BJ (cell line): ENCODE measurements at places on chromosomes 2 and 18.

DNA sequence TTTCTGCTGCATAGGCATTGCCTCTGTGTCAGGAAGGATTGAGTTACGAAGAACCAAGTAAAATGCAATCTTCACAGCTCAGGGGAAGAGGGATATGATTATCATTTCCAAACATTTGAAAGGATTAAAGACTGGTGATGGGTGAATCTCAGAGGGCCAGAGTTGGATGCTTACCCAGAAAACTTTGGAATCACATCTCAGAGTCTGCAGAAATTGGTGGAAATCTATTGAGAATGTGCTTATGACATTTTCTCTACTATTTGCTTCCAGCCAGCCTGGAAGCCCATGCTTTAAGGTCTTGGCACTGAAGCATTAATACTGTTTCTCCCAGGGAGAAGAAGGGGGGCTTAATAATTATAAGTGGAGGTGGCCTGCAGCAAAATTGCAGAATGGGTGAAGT, 1301.4 kb upstream of the PIK3C3 start:
- DNase-seq, result no peak

- DNase-seq, result no peak
Observed at GRCh38 chr2:75276093-75277029, 77.0 kb upstream of the TACR1 start.

DNA sequence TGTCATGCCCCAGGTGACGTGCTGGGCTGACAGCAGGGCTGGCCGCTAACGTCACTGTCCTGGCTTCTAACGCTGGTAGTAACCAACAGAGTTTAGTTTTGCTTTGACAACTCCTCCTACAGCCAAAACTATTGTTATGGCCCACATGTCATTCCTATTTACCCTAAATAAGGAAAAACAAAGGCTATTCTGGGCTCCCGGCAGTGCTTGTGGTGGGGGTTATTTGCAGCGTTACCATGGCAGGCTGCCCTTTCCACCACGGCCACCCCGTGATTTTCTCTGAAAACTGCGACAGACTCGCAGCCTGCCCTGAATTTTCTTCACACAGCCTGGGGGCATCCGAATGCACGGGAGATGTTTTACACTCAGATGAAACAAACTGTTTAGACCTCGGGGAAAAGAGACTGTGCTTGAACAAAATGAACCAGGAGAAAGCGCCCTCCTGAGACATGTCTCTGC, 115.2 kb downstream of the FAM210A start:
- DNase-seq, result no peak

DNA sequence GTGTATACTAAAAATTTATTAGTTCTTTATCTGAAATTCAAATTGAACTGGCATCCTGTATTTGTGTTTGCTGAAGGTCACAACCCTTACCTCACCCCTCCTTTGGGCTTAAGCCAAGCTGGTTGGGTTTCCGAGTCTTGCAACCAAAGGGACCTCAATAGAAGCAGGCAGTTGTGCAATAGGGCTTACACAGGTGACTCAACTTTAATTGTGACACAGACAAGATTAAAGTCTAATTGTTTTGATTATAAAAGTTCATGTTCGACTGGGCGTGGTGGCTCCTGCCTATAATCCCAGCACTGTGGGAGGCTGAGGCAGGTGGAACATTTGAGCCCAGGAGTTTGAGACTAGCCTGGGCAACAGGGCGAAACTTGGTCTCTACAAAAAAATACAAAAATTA, 71.5 kb downstream of the RAB31 start:
- DNase-seq, result no peak

GRCh38 chr2:18430996-18431748, 129.3 kb downstream of the RDH14 start:
- no peak for DNase-seq

DNA sequence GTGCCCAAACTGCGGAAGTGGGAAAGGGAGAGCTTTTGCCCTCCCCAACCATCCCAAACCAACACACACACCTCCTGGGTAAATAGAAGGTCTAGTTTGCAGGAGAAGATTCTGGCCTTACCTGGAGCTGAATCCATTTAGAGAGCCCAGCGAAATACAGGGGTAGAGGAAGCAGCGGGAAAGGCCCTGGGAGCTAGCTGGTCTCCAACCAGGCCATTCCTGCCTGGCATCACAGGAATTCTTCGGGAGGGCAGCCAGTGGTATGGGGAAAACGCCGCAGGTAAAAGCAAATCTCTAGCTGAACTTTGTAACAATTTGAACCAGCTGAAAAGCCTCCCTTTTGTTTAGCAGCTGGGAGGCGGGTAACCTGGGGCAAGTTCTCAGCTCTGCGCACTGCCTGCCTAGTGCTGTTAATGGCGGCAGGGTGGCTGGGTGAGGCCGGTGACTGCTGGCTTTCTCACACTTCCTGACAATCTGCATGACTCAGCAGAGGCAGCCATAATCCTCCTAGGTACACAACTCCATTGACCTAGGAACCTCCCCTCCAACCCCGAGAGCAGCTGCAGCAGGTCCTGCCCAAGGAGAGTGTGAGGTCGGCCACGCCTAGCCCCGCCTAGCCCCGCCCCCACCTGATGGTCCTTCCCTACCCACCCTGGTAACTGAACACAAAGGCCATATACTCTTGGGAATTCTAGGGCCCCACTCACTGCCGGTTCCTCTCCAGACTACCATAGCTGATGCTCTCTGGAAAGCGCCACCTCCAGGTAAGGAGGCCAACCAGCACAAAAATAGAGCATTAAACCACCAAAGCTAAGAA, 483.8 kb upstream of the REG3G start:
- DNase-seq, result no peak

- no peak for DNase-seq
Observed at GRCh38 chr2:236505041-236505440, 64.6 kb upstream of the ACKR3 start.

DNA sequence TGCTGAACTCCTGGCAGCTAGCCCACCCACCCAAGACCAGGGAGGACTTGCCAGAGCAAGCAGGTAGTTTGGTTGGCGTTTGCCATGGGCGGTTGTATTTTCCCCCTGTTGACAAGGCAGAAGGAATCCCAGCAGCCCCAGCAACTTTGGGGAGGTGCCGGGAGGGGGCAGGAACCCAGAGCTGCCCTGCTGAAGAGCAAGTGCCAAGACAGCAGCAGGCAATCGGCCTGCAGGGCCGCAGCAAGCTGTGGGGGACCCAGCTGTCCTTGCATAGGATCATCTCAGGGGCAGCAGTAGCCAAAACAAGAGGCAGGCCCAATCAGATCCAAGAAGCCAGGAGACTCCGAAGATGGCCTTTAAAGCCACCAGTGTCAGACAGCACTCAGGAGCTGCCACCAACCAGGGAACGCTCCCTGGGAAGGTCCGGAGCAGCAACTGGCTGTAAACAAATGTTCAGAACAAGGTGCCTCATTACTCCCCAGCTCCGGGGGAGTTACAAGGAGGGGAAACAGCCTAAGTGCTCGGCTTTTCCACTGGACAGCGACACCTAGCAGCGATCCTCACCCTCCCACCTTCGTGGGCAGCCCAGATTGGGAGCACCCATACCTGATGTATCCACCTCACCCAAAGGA, 2.1 kb downstream of the ST8SIA5 start:
- no peak for DNase-seq

DNA sequence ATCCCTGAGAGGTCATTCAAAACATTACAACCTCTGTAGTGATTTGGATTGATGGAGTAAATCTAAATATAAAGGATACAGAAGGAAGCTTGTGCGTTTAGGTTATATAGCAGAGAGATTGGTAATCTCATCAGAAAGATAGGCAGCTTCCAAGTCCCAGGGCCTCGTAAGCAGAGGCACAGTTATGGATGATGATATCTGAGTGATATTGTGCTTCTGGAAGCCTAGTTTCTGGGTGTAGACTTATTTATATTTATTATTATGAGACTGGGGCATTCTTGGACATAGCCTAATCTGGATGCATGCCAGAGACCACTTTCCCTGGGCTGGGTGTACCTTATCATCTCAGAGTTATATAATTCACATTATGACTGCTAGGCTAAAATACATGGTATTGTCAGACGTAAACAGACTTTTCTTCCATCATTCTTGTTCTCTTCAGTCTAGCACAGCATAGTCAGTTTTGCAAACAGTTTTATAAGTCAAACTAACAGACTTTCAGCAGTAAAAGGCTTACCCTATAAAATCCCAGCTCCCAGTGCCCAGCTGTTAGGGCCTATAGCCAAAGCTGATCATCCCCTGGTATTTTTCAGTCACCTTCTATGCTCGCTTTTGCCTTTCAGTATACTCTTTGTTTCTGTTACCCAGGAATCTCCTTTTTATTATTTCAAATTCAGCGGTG, 47.9 kb downstream of the RAB3GAP1 start:
- DNase-seq, result no peak

GRCh38 chr18:53971331-53971730, 253.1 kb downstream of the MBD2 start:
- DNase-seq, result no peak

DNA sequence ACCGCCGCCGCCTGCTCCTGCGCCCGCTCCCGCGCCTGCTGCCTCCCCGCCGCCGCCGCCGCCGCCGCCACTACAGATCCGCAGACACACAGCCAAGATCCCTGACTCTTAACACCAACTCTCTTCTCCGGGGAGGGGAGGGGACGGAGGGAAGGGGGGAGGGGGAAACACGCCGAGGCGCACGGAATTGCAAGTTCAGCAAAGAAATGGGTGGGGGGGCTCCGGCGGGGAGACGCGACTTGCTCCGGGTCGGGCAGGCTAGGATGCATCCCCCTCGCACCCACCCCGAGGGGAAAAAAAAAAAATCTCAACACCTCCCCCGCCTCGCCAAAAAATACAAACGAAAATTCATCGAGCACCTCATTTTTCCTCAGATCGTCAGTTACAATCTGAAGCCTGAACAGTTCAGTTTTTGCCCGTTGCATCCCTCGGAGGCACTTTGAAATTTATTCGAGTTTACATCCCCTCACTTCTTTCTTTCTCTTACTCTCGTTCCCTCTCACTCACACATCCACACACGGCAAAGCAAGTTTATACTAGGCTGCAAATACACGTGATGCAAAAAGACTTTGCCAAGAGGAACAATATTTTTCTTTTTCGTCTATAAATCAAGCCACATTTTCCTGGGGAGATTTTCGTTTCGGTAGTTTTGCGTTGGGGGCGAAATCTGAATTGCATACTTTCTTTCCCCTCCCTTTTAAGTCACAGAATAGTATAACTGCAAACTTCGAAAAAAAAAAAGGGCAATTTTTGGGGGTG, at the start of gene TCF4:
TCF4 (minus strand) TSS at position 82 of the 759 bp plus-strand sequence. CDS start 1,076 bp downstream, outside the sequence.
- no peak for DNase-seq

GRCh38 chr18:8151181-8151580, 458.1 kb upstream of the RAB12 start:
- DNase-seq, result no peak

DNA sequence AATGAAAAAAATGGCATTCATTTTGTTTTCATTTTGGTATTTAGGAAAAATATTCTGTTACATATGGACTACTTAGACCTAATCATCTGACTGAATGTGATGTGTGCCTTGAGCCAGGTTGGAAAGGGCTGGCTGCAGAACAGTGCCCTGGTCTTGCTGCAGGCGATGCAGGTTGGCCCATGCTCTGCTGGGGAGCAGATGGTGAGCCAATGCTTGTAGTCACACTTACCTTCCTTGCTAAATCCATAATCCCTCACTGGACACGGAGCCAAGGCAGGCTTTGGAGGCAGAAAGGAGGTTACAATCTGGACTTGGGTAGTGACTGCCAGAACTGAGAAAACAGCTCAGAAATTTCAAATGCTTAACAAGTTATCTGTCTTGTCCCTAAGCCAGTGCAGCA, 228.7 kb downstream of the ARHGAP15 start:
- DNase-seq, result no peak

GRCh38 chr2:181367411-181367810, 89.8 kb upstream of the ITGA4 start:
- no peak for DNase-seq

DNA sequence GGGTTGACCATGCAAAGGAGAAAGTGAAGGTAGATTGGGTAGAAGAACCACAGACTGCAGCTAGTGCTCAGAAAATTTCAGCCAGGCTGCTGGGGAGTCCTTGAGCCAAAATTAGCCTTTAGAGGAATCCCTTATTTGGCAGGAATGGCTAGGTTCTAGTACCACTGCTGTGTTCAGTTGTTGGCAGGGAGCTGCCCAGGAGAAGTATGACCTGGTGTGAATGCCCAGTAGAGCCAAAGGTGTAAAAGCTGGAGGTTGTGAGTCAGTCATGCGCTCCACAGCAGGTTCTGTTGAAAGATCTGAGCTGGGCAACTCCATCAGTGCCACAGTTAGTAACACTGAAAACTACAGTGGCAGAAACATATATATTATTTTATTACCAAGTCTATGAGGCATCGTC, 36.4 kb upstream of the TBR1 start:
- DNase-seq, result no peak

DNA sequence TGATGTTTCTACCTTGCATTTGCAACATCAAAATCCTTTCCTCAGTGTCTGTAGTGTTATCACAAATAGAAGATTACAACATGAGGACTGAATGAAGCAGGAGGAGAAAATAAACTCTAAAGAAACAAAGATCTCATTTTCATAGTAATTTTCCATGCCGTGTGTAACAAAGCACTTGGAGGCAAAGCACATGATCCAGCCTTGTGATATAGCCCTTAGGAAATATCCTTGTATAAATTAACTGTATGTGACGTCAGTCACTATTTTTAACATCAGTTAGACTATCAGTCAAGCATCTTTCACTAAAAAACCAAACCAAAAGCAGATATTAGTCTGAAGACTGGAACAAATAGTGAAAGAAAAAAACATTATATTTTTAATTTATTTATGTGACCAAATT, 492.1 kb upstream of the CNTNAP5 start:
- no peak for DNase-seq

- DNase-seq, result peak; percentile 16
Observed at GRCh38 chr2:214604861-214605260, 194.0 kb downstream of the VWC2L start.

- DNase-seq, result no peak
Observed at GRCh38 chr2:149049142-149049541, 10.6 kb downstream of the LYPD6B start.

DNA sequence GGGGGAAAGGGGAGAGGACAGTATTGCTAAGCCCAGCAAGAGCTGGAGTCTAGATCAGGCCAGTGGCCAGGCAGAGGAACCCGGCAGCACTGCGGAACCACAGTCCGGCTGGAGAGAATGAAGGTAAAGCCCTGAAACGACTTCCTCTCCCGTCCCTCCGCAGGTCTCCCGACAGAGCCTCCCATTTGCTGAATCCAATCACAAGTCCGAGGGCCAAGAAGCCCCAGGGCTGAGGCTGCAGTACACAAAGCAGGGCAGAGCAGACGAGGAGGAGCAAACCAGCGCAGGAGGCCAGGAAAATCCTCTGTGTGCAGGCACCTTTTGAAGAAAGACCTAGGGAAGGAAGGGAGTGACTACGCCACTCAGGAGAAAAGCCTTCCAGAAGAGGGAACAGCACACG, 104.4 kb downstream of the OSBPL1A start:
- no peak for DNase-seq

- DNase-seq, result peak; percentile 95
Observed at GRCh38 chr2:74740741-74741431, 86.8 kb downstream of the SEMA4F start.

DNA sequence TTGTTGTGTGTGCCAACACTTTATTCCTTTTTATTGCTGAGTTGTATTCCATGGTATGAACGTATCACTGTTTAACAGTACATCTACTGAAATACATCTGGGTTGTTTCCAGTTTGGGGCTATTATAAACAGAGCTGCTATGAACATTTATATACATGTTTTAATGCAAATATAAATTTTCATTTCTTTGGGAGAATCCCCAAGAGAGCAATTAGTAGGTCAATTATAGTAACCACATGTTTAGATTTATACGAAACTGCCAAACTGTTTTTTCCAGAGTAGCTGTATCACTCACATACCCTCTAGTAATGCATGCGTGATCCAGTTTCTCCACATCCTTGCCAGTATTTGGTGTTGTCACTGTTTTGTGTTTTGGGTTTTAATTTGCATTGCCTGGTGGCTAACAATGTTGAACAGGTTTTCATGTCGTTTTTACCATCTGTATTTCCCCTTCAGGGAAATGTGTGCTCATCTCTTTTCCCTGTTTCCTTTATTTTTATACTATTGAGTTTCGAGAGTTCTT, 81.0 kb downstream of the TMEM131 start:
- no peak for DNase-seq
